ENCODE measurements at places on chromosomes 1 and 21.

- DNase-seq: no peak
Measured at GRCh38 chr1:204435381-204435831, 23.8 kb upstream of the PPP1R15B start.

DNA sequence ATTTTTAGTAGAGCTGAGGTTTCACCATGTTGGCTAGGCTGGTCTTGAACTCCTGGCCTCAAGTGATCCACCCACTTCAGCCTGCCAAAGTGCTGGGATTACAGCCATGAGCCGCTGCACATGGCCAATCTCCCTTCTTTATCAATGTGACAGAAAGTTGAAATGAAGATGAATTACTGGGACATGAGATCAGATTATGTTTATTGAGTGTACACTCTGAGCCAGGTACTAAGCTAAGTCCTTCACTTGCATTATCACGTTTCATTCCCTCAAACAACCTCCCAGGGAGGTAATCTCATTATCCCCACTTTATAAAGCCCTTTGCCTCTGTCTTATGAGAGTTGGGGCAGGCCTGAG, 6.3 kb upstream of the CHI3L2 start:
- no peak for DNase-seq

DNA sequence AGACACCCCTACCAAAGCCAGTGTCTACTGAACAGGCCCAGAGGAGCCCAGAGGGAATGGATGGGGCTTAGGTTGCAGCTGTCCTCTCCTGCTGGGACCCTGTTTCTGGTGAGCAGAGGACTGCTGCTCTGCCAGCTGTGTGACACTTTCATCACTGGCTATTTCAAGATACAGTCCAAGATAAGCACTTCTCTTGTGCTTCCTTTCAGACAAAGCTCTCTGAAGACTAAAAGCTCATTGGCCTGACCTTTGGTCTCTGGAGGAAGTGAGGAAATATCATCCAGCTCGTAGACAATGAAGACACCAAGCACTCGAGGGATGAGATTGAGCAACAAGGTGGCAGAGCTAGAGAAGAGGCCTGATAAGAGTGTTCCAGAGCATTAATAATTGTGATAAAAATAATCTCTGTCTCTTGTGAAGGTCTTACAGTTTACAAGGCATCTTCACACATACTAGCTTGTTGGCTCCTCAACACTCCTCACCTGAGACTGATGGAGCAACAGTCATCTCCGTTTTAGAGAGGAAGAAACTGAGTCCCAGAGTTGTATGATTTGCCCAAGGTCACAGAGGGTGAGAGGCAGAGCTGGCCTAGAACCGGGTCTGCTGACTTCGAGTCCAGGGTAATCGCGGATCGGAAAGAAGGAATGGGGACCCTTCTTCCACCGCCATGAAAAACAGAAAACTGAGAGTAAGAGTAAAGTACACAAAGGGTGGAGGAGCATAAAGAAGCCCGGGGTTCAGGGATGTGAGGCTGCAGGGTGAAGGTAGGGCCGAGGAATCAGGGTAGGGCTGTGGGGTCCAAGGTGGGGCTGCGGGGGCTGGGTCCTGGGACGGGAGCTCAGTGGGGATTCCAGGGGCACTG, 666 bp downstream of the PAFAH2 start:
- DNase-seq: no peak

- no peak for DNase-seq
Measured at GRCh38 chr1:43602990-43603389, 47.0 kb upstream of the KDM4A start.

GRCh38 chr1:109589177-109589576, 30.2 kb downstream of the GNAT2 start:
- no peak for DNase-seq

DNA sequence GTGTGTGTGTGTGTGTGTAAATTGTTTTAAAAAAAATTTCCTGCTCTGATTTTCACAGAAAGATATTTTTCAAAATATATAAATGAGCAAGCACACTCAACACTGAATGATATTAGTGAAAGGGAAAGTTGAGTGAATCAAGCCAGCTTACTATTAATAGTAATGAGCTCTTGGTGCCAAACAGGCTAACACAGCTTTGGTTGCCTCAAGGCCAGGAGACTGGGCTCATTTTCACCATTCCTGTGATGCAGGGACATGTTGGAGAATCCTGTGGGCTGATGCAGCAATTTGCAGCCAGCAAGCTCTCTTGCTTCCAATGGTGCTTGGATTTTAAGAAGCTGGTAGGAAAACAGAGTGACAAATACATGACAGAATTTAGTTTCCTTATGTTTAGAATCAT, 30.2 kb downstream of the PLA2G4A start:
- DNase-seq: no peak

DNA sequence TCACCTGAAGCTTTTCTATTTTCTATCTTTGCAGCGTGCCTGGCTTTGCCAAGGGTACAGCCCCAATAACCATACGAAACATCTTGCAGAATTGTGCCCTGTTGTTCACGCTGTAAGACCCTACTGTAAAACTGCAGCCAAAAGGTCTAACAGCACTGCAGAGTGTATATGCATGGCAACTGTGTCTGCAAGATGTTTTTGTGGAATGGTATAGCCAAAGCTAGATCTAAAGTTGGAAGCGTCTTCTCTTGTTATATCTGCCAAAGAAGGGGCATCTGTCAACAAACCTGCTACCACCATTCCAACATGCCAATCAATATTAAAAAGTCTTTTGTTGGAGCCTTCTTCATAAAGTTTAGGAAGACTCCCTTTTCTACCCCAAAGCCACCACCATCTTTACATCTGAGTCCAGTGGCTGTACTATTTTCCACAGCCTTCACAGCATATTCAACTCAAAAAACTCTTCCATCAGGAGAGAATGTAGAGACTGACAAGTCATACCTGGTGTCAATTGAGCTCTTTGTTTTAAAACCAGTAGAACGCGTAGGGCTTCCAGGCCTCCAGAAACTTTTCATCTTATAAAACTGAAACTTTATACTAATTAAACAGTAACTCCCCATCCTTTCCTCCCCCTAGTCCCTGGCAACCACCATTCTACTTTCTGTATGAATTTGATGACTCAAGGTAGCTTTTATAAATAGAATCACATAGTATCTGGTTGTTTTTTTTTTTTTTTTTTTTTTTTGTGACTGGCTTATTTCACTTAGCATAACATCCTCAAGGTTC, 40.0 kb downstream of the ZSCAN20 start:
- no peak for DNase-seq

GRCh38 chr1:88276163-88276562, 407.9 kb upstream of the PKN2 start:
- no peak for DNase-seq

DNA sequence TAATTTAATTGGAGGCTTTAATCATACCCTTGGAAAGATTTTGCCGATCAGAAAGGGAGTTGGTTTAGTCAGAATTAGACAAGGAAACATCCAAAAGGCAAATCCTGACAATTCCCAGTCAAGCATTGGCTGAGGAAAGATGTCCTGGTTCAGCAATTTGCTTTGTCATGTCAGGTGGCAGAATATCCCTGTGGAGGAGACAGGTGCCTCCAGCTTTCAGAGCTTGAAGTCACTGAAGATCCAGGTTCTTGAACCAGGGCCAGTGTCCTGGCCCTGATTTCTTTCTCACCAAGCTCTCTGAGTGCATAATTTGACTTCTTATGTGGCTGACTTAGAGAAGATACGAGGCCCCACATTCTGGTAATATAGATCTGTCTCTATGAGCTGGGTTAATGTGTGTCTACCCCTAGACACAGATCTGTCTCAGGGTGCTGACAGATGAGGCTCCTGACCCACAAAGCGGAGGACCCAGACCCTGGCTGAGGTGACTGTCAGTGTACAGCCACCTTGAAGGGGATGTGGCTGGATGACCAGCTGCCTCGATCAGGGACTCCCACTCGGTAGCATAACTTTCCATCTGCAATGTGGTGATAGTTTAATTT, 118.9 kb downstream of the HHAT start:
- DNase-seq: no peak

- no peak for DNase-seq
Measured at GRCh38 chr1:39130325-39130724, 74.2 kb upstream of the MACF1 start.

- DNase-seq: no peak
Measured at GRCh38 chr1:170891872-170892271, 43.5 kb upstream of the MROH9 start.

- DNase-seq: no peak
Measured at GRCh38 chr1:27618341-27619082, 14.6 kb upstream of the AHDC1 start.

DNA sequence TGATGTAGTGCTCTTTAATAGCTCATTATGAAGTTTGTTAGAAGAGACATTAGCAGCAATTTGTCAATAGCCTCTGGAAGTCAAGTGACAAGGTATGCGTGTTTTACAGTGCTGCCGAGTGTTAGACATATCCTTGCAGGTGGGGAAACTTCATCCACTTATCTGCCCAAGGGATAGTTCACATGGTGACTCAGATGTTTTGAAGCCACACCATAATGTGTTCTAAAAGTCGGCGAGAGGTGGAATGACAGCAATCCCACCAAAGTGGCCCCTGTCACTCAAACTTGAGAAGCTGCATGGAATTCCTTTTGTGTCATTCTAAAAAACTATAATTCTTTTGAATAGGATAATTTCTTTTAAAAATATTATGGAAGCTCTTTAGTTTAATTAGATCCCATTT, 98.1 kb downstream of the RUNX1 start:
- no peak for DNase-seq

DNA sequence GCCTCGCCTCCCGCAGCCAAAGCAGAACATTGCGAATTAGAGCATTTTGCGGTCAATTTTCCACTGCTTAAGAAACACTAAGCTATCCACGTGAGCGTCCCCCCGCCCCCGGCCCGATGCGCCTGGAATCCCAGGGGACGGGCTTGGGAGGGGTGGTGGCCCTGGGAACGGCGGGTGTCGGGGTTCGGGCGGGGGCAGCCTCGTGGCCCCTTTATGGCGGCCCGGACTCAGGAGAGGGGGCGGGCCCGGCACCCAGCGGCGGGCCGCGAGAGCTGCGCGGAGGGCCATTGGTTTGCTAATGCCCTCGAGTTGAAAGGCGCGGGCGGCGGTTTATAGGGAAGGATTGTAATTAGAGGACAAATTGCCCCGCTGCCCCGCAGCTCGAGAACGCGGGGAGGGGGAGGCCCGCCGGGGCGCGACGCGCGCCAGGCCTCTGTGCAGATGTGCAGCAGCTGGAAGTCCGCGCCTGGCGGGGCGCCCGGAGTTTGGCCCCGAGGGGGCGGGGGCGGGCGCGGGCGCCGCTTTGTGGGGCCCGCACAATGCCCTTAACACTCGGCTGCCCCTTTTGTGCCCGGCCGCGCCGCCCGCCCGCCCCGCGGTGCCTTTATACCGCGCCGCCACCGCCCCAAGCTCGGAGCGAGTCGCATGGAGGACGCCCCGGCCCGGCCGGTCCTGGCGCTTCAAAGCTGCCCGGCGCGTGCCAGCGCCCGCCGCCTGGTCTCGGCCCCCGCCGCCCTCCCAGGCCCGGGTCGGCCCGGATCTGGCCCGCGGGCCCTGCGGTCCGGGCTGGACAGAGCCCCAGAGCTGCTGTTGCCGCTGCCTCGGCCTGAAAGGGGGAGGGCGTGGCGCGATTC, 1.9 kb upstream of the HES3 start:
- no peak for DNase-seq

DNA sequence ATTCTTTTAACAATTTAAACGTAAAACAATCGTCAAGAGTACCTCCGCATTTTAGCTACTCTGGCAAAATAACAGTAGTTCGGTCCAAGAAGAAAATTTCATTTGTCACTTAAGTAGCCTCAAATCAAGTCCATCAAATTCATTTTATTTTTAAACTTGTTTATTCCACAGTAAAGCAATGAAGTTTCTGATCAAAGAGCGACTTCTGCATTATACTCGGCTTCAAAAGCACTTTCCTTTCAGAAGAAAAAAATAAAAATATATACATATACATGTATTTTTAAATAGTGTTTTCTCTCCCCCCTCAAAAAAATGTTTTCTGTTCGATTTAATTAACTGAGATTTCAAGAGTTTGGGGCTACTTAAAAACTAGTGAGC, 115.0 kb downstream of the RERE start:
- DNase-seq: no peak

GRCh38 chr1:4105300-4105880, 205.3 kb upstream of the C1orf174 start:
- DNase-seq: no peak

DNA sequence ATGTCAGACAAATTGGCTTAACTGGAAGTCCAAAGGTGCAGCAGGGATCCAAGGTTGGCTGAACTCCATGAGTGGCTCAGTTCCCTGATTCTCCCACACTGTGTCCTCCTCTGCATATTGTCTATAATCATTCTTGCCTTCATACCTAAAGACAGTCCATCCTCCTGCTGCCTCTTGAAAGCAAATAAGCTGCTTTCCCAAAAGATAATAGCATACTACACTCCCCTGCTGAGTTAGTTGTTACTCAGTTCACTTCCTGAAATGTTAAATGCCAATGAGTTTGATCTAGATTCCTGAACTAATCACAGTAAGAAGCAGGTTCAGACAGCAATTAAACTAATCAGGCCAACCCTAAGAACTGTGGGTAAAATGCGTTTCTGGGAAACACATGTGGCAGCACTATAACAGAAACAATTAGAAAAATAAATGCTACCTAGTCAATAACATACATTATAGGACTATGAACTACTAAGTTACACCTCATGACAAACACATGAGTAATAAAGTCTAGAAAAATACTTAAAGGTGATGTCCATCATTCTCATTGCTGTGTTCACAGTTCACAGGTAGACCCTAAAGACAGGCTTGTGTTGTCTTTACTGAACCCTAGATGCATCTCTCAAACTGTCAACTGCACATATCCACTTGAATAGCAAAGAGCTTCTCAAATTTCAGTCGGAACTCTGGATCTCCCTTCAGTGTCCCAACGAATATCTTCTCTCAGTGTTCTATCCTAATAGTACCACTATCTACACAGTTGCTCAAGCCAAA, 50.8 kb upstream of the BOLA1 start:
- no peak for DNase-seq

DNA sequence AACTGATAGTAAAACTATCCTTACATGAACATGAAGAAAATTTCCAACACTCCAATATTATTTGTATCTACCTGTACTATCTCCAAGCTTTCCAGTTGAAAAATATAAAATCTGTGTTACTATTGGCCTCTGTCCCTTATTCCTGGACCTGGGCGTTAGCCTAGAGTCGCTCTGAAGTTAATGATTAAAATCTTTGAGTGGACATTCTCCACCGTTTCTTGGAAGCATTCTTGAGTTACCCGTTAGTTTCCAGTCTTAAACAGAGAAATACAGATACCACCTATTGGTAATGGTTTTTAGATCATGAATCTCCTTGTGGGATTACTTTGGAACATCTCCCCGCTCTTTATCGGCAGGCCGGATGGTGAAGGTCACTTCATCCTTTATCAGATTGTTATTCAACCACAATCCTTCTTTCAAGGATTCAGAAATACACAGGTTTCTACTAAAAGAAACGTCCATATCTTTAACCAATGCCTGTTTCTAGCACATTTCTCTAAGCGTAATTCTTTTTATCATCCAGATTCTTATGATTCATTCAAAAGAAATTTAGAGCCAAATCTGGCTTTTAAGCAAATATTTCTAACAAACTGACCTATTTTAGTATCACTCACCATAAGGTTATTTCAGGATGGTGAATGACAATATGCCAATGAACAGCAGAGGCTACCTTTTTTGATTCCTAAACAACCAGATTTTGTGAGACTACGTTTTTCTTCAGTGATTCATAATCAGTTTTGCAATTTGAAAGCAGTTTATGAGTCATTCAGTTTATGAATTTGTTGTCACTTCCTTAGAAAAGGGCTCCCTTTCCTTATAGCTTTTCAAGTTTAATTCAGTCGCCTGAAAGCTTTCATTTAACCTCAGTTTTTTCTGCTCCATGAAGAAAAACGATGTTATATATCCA, 70.2 kb upstream of the ERRFI1 start:
- no peak for DNase-seq

Measured in right lung (tissue), 10 donors.